ENCODE measurements at places on chromosomes 2 and 18. TPM values are rescaled to one million over a fixed set of nuclear protein-coding genes. Genes with fewer than 3 reads are reported as not detected.

UGT1A7 gene
- total RNA-seq, result not detected

DNA sequence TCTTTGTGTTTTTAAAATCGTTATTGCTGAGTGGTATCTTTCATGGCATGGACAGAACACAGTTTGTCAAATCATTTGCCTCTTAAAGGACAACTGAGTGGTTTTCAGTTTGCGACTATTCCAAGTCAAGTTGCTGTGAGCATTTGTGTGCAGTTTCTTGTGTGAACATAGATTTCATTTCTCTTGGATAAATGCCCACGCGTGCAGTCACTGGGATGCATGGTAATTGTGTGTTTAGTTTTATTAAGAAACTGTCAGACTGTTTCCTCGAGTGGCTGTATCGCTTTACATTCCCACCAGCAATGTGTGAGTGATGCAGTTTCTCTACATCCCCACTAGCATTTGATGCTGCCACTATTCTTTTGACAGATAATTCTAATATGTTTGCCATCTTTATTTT is 154.0 kb upstream of the ARL4C start:
- H3K27ac ChIP-seq, result no peak overlapping the region
- H3K4me3 ChIP-seq, result no peak overlapping the region
- no peaks in the 10 kb centered on the region for H3K27me3 ChIP-seq
- no peak for DNase-seq

FLACC1 gene
- 10.0 TPM for total RNA-seq

GRCh38 chr18:64438178-64438577 is 289.3 kb upstream of the LINC00305 start:
- no peak overlapping the region for H3K4me3 ChIP-seq
- H3K36me3 ChIP-seq, result no peaks in the 10 kb centered on the region
- no peak for DNase-seq
- H3K4me1 ChIP-seq, result no peaks in the 10 kb centered on the region
- no peak overlapping the region for H3K27ac ChIP-seq
- H3K27me3 ChIP-seq, result no peaks in the 10 kb centered on the region

DNA sequence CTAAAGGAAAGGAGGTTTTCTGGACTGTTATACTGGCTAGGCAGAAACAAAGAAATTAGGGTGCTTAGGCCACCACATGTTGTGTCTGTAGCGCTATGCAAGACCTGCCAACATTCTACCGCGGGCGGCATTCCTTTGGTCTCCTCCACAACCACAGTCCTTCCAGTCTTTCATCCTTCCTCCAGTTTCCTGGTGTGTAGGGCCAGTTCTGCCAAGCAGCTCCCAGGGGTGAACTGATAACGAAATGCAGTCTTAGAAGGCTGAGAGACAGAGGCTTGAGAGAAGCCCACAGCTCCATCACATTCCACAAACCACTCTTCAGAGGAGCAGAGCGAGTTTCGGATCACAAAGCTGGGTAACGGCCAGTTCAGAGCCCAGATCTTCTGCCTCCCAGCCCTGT is 19.5 kb upstream of the CXXC1 start:
- no peak for DNase-seq
- H3K36me3 ChIP-seq, result no peaks in the 10 kb centered on the region
- H3K4me1 ChIP-seq, result peaks cover 10% of the 10 kb centered on the region
- no peak overlapping the region for H3K4me3 ChIP-seq

DNA sequence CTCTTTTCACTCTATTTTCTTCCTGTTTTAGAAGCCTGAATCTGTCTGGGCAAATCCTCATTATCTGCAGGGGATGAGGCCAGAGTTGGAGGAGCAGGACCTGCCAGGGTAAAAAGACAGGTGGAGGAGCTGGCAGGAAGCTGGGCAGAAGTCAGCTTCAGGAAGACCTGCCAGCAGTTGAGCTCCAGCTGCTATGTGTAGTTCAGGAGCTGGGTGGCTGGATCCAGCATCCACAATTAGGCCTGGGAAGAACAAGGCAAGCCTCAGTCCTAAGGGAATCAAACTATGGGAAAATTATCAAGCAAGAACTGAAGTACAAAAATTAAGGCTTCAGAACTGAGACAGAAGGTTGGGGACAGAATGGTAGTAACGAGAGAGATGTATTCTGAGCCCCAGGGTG is 174.0 kb downstream of the MREG start:
- H3K27me3 ChIP-seq, result no peaks in the 10 kb centered on the region
- H3K27ac ChIP-seq, result no peak overlapping the region
- no peaks in the 10 kb centered on the region for H3K36me3 ChIP-seq
- no peak for DNase-seq

DNA sequence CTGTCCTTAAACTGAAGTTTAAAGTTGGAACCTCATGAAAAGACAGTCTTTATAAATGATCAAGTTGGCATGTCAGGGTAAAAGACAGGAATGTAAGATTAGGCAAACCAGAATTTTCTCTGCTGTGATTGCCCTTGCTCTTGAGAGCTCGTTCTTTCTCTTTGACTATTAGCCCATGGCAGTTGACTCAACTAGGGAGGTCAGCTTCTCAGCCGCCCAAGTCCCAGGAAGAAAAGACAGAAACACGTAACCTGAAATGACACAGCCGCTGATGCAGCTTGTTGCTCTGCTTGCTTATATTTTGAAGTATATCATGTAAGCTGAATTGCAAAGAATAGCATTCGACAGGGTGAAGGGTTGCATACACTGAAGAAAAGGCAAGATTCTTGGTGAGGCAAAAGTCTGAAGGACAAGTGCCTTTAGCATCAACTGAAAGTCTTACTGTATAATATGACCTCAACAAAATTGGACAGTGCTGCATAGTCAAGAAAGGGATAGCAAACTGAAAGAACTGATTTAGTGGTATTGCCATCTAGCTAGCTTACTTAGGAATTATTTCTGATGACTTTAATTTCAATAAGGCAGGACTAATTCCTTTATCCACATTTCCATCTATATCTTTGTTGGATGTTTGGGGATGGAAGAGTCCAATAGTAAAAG is 54.7 kb downstream of the ARHGAP15 start:
- DNase-seq, result no peak
- no peaks in the 10 kb centered on the region for H3K27me3 ChIP-seq
- no peak overlapping the region for H3K27ac ChIP-seq
- no peaks in the 10 kb centered on the region for H3K4me1 ChIP-seq
- no peaks in the 10 kb centered on the region for H3K36me3 ChIP-seq

DNA sequence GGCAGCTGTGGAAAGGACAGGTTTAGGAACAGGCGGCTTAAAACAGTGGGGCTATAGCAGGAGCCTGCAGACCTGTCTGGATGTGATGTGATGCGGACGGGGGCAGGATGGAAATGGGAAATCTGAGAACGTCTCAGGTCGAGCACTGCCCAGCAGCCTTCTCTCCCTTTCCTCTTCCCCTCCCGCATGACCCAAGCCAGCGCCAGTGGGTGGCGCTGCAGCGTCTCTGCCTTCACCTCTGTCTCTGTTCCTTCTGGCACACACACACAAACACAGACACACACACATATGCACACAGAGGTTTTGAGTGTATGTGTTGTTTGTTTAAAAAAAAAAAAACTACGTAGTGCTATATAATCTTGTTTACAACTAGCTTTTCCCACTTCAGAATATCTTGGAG is 82.0 kb upstream of the SLC66A3 start:
- no peak overlapping the region for H3K4me3 ChIP-seq
- no peaks in the 10 kb centered on the region for H3K27me3 ChIP-seq
- peaks cover 5% of the 10 kb centered on the region for H3K4me1 ChIP-seq
- DNase-seq, result no peak
- H3K36me3 ChIP-seq, result no peaks in the 10 kb centered on the region
- no peak overlapping the region for H3K27ac ChIP-seq

CHRNG gene
- total RNA-seq, result not detected

DNA sequence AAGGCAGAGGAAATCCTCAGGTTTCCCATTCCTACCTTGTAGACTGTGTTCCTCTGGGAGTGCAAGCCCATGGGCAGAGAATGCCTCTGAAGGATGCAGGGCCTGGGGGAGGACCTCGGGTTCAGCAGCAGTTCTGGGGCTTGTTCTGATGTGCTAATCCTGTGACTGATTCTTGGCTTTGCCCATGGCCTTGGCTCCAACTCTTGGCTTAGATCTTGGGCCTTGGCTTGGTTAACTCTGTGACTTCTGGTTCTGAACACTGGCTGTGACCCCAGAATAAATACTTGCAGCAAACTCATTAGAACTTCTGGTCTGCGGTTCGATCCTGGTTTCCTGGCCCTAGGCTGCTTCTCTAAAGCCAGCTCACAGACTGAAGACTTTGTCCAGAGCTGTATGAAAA is 366.9 kb upstream of the ZEB2 start:
- no peaks in the 10 kb centered on the region for H3K4me1 ChIP-seq
- no peaks in the 10 kb centered on the region for H3K36me3 ChIP-seq
- H3K27ac ChIP-seq, result no peak overlapping the region
- H3K4me3 ChIP-seq, result no peak overlapping the region
- H3K27me3 ChIP-seq, result no peaks in the 10 kb centered on the region
- DNase-seq, result no peak

APLF gene
- 4.9 TPM for total RNA-seq

GRCh38 chr2:178909507-178909906 is 102.3 kb upstream of the TTN start:
- H3K27me3 ChIP-seq, result no peaks in the 10 kb centered on the region
- no peaks in the 10 kb centered on the region for H3K4me1 ChIP-seq
- DNase-seq, result no peak
- H3K27ac ChIP-seq, result no peak overlapping the region
- H3K36me3 ChIP-seq, result no peaks in the 10 kb centered on the region

ESCO1 gene
- 8.1 TPM for total RNA-seq

- no peaks in the 10 kb centered on the region for H3K36me3 ChIP-seq
- no peak for DNase-seq
- no peaks in the 10 kb centered on the region for H3K27me3 ChIP-seq
- no peaks in the 10 kb centered on the region for H3K4me1 ChIP-seq
Measured at GRCh38 chr2:20832606-20833005, 9.7 kb upstream of the LDAH start.

DNA sequence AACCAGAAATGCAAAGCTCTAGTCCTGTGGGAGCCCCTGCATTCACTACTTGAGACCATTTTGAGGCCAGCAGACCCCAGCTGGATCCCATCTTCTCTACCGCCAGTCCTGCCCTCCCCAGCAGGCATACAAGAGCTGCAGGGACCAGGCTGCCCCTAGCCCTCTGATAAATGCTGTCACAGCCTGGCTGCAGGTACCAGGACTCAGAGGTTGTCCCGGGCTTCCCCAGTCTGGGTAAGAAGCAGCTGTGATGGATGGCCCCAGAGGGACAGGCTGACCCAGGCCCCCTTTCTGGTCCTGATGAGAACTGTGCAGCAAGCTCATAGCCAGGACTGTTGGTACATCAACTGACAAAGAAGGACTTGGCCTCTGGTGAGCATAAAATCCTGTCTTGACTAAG is 132.9 kb upstream of the APCDD1 start:
- no peak for DNase-seq
- no peak overlapping the region for H3K27ac ChIP-seq
- H3K4me1 ChIP-seq, result no peaks in the 10 kb centered on the region
- no peaks in the 10 kb centered on the region for H3K27me3 ChIP-seq
